ENCODE measurements at places on chromosomes 5 and 9.

DNA sequence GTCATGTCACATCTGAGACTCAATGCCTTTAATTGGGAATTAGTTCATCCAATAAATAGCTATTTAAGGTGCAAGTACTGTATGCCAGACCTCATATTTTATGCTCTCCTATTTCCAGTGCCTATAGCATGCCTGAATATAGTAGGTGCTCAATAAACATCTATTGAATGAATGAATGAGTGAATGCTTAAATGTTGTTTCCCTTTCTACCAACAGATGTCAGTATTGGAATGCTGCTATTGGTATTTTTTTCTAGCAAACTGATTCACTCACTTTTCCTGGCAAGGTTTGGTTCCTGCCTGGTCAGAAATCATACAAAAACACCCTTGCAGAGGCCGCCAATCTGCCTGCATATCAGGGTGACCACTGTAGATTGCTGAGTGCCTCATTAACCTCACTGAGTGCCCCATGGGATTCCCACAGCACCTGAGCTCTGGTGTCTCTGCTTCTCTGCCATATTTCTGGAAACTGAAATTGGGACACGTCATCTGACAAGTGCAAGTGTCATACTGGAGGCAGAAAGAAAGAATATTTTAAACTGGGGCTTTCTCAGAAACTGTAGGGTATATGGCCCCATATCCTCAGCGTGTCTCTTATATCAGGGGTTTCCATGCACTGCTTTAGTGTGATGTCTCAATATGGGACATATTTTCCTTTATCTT lies 359.7 kb downstream of the TRIM32 start:
- DNase-seq, result no peak

DNA sequence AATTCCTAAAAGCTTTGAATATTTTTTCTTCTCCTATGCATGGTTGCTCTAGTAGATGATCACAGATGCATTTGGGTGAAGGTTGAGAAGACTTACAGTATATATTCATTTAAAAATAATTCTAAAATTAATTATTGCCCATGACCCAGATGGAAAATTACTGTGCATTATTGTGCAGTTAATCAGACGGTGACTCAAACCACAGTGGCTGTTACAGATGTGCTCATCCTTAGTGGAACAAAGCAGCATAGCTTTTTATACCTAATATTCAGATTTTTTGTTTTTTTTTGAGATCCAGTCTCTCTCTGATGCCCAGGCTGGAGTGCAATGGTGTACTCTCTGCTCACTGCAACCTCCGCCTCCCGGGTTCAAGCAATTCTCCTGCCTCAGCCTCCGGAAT lies 10.7 kb downstream of the OR2V1 start:
- no peak for DNase-seq

GRCh38 chr9:134662143-134662876 lies 20.7 kb downstream of the COL5A1 start:
- no peak for DNase-seq

DNA sequence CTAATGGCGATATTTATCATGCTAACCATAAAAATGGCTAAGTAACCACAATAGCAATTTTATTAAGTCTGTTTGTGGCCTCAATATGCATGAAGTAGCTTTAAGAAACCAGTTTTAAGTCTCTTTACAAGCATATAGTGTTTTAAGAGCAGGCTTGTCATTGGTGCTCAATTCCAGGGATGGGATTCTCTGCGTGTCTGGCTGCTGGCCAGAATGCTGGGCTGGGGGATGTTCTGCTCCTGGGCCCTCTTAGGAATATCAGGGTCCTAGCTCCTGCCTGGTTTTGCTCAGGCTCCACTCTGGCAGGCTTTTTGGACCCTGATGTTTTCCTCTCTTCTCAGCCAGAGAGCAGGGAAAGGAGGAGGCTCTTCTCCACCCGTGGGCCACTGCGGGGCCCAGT lies 127.2 kb downstream of the PDE8B start:
- DNase-seq, result no peak

GRCh38 chr9:133080161-133080560 lies 18.4 kb downstream of the CEL start:
- DNase-seq, result no peak

DNA sequence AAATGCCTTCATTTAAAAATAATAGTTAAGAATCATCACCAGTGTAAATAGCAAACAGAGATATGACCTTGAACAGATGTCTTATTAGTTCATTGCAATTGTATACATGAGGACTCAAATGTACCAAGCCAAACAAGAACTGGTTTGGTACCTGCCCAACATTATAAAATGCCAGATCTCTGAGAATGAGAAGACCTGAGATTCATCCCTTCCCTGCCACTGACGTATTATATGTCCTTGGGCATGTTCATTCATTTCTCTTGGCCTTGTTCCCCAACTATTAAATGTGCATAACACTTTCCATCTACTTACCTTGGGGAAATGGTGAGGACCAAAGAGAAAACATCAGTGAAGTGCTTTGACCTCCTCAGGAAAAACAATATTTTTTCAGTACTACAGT lies 33.6 kb upstream of the ERBIN start:
- no peak for DNase-seq

Measured in NCI-H446 treated with DMSO at 0.1 percent for 48 hours (cell line).